ENCODE measurements at places on chromosomes 2 and 18.
A peak's percentile ranks its signal among the peaks of the same experiment; 100 is the strongest.

- no peak for DNase-seq
Measured at GRCh38 chr2:104850361-104851290, 3.3 kb upstream of the POU3F3 start.

GRCh38 chr2:208265371-208265800 lies 669 bp upstream of the PIKFYVE start:
- peak; percentile 38 for DNase-seq

DNA sequence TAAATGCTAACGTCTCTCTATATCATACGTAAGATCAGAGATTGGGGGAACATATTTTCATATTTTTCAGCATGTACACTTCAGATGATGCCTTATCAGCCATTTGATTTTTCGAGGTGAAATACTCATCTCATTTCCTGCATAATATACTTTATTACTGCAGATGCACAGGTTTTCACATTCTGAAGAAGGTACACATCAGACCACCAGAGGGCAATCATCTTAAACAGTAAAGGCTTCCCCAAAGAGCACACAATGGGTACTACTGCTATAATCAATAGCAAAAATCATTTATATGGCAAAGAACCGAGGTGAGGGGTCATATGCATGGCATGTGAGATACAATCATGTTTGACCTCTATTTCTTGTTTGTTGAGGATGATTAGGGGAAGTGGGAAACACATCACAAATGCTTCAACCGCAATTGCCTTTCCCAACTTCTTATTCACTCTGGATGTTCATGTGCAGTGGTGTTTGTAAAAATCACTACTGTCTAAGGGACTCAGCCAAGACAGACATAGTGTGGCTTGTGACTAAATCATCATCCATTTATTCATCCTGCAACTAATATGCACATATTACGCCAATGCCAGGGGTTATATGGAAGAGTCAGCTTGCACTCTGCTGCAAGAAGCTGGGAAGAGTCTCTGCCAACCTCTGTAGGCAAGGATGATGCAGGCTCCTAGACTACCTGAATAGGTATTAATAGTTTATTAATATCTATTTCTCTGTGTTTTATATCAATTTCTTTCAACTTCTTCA lies 118.7 kb downstream of the EPB41L3 start:
- DNase-seq = peak; percentile 20

DNA sequence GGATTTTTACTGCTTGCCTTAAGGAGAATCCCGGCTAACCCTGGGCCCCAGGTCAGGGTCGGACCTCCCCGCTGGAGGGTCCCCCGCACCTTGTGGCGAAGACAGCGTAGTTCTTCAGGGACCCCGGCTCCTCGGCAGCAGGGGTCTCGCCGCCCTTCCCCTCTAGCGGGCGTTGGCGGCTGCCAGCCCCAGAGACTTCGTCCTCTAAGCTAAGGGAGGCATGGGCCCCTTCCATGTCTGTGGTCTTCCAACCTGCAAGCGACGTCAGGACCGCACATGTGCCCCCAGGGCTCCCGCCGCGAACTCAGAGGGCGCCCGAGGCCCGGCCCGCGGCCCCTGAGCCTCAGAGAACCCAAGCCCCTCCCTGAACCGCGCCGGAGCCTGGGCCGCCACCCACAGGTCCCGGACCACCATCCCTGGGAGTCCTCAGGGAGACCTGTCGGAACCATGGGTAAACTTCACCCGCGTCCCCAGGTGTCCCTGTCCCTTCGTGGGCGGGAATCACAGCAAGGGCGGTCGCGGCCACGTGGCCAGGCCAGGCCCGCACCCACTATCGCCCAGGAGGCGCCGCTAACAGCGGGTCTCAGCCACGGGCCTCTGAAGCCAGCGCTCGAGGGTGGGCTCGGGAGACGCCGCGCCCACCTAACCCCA lies 562 bp downstream of the ANKMY1 start:
- DNase-seq = no peak

DNA sequence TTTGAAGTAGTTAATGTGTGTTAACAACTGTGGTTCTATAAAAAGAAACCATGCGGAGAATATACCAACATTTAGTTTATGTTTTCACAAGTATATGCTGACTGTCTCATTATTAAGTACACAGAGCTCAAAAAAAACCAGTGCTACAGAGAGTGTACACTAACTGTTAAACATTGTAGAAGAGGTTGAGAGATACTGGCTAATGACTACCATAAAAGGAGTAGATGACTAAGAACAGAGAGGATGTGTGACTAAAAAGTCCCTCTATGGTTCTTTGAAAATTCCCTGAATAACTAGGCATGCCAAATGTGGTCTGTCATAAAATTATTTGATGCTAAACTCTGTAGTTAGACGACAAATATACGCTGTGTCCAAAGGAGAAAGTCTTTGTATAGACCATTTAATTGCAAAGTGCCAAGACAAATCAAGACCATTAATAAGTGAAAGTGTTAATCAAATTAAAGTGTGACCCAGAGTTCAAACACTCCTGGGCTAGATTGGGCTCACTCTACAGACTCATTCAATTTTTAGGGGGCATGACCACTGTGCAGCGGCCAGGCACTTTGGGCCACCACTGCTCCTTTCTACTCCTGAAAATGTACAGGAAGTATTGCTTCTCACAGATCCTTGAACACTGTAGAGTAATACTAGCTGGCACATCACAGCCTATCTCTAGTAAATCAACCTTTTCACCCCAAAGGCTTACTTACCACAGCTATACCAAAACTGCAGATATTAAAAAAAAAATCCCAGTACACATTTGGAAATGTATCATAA lies 45.1 kb upstream of the SERTAD2 start:
- DNase-seq = peak; percentile 55

DNA sequence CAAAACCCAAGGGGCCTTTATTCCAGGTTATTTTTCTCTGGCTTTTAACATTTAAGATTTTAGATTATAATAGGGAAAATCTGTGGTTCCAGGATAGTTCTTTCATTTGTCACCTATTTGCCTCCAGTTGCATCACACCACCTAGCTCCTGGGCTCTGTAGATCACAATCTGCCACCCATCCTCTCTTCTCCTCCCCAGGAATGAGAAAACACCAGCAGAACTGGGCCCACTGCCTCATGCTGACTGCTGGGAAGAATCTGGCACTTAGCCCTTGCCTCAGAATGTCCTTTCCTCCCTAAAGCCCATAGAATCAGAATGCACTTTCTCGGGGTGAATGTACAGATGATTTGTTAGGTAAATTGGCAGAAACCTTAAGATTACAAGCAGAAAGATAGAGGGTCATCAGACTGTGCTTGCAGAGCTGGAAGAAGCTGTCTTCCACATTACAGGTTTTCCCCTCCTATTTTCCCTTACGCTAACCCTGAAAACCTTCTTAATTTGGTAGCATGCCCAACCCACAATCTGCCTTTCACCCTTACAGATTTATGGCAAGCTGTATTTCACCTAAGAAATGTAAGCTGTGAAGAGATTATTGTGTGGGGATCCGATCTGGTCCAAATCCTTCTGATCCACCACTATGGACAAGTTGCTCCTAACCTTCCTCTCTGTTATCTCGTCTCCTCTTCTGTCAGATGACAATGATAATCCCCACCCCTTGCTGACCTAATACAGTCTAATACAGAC lies 72.6 kb downstream of the LRRC30 start:
- no peak for DNase-seq

DNA sequence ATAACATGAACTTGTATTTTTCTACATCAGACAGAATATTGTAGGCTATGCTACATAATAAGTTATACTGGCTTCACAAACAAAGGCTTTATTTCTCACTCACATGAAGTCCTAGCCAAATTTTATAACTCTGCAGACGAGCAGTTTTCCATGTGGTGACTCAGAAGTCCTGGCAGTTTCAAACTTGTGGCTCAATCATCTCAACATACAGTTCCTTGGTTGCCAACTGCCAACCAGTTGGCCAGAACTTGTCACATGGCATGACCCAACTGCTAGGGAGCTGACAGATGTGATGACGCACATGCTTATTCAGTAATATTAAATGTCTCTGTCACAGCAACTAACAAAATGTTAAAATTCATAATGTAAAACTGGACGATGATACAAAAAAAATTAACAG lies 63.8 kb upstream of the ZC3H15 start:
- no peak for DNase-seq
